ENCODE measurements at places on chromosomes 11 and 22. TPM values are rescaled to one million over a fixed set of nuclear protein-coding genes. Genes with fewer than 3 reads are reported as not detected.

The TSPAN32 gene
- polyA plus RNA-seq = 11.5 TPM

The PDE2A gene
- 43.1 TPM for polyA plus RNA-seq

The OR51B5 gene
- 0.14 TPM for polyA plus RNA-seq

The C11orf65 gene
- polyA plus RNA-seq = 0.54 TPM

The VPREB1 gene
- polyA plus RNA-seq = not detected

The ANKK1 gene
- polyA plus RNA-seq = 0.14 TPM

The AIFM3 gene
- 1.4 TPM for polyA plus RNA-seq

The DKK3 gene
- polyA plus RNA-seq = 2,307 TPM

The DDIAS gene
- 0.20 TPM for polyA plus RNA-seq

The PKP3 gene
- polyA plus RNA-seq = 0.36 TPM

The GLYAT gene
- 0.57 TPM for polyA plus RNA-seq

The TPBGL gene
- polyA plus RNA-seq = 0.05 TPM

- DNase-seq = no peak
Measured at GRCh38 chr11:112656772-112657428, 304.3 kb upstream of the NCAM1 start.

DNA sequence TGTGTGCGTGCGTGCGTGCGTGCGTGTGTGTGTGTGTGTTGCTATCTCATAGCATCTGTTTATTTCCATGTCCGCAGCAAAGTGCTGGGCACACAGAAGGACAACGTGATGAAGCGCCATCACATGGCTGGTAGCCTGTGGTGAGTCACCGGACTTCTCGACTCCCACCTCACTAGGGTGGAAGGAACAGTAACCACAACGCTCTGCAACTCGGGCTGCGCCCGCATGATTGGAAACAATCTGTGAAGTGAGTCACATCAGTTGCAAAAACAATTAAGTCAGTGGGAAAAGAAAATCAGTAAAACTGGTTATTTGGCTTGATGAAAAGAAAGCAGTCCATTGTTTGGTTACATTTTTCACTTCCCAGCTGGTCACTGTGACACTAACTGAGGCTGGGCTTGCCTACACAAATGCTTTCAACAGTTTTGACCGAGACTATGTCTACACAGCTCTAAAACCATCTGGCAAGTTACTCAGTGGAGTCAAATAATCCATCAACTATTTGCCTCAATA is 437.3 kb upstream of the CADM1 start:
- peak; percentile 85 for DNase-seq

- DNase-seq = no peak
Measured at GRCh38 chr11:27390318-27391295, 27.6 kb upstream of the CCDC34 start.

DNA sequence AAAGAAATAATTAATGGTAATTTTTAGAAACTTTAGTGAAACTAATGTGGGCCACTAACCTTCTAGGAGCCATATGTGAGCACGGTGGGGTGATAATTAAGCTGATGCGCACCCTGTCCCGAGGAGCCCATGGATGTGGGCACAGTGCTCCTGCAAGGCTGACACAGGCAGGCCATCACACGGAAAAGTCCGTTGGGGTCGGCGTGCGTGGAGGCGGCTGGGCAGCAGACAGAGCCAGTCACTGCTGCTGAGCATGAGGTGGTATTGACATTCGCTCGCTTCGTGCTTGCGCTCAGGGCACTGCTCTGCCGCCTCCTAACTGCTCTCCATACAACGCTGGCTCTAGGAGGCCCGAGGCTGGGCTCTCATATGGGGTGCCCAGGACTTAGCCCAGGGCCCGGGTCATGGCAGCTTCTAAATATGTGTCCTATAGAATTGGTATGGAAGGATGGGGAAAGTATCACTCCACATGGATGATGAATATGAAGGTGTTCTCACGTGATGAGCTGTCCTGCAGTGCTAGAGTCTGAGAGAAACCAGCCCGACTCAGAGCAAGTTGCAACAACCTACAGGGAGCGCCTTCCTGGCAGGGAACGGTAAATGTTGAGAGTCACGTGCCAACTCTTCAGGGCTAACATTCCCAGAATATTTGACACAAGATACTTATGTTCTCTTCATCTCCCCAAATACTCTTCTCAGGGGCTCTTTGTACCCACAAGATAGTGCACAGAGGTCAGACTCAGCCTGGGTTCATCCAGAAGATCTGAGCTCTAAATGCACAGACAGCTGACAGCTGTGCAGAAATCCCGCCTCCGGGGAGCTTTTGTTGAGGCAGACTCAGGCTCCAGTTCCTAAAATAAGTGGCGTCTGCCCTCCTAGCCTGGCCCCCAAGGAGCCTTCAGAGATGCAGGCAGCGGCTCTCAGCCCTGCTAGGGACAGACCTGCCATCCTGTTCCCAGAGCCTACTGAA is 50.6 kb upstream of the ARFGAP3 start:
- peak; percentile 51 for DNase-seq

GRCh38 chr11:109641549-109641948 is 219.6 kb downstream of the C11orf87 start:
- no peak for DNase-seq

GRCh38 chr11:102600666-102601065 is 24.5 kb downstream of the MMP20 start:
- DNase-seq = no peak

DNA sequence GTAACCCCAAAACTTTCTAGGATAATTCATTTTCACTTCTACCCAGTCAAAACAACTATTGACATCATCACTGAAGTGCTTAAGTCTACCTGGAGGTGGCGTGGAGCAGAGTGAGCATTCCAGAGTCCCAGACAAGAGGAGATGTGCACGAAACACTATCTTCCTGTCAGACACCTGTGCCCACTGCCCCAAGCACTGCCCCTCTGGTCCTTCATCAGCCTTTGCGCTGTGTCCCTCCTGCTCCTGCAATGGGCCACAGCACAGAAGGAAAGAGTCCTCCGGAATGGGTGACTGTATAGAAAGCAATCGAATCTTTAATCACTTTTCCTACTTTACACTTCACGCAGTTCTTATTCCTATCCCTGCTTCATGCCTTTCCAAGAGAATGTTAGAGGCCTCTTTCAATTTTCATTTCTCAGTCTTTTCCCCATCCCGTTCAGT is 512 bp upstream of the GRIA4 start:
- DNase-seq = no peak

DNA sequence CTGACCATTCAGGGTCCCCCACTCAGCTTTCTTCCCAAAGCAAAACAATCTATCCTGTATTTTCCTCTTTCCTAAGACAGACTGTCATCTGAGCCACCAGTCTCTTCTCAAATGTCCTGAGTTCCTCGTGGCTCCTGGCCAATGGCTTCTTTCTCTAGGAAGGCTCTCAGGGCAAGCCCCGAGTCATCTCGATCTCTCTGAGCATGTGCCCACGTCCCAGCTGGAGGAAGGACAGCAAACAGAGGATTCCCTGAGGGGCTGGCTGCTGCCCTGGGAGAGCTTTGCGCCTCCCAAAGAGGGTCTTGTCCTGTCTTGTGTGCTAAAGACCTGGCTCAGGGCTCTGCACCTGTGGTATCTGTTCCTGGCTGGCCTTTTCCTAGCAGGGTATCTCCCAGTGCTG is 8.3 kb downstream of the SLC37A2 start:
- peak; percentile 68 for DNase-seq

DNA sequence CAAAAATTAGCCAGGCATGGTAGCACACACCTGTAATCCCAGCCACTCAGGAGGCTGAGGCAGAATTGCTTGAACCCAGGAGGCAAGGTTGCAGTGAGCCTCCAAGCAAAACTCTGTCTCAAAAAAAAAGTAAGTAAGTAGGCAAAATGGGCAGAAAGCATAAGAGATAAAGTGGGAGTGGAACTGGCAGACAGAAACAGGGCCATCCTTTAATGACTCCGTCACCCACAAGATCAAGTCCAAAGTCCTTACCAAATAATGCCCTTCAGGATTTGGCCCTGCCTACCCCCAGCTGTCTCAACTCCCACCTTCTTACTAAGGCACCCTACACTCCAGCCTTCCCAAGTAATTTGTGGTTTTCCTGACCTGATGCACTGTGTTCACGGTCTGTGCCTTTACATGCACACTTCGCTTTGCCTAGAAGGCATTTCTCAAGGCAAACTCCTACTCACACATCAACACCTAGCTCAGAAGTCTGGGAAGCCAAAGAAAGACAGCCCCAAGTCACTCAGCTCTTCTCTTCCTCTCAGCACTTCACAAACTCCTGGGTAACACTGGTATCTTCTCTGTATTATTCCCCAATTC is 6.1 kb downstream of the MAPK1 start:
- no peak for DNase-seq

DNA sequence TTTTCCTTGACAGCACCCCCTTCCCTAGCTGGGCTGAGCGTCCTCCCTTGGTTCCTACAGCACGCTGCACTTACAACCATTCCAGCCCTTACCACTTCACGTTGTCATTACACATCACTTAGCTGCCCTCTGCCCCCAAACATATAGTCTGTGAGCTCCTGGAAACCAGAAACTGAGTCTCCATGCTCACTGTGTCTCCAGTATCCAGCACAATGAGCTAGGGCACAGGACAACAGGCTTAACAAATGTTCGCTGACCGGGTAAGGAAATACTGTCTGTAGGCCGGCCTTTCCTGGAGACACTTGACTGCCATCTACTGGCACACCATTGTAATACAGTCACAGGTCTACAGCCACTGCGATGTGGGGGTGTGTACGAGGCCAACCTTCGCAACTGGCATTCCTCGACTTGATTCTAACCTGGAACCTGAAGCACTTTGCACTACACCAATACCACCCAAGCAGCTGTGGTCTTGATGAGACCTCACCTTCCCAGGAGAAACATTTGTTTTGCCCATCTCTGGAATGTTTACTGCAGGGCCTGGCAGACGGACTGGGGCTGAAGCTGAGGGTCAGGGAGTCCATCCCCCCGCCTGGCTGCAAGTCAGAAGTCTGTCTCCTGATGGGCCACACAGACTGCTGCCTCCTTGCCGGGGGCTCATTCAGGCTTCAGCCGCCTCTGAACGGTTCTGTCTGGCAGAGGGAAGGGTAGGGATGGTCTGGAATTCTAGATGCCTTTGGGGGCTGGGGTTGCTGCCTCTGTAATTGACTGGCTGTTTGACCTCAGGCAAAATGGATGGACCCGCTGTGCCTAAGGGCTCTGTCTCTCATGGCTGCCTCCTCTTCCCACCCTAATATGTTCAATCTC is 72.0 kb downstream of the SYN3 start:
- peak; percentile 67 for DNase-seq

- no peak for DNase-seq
Measured at GRCh38 chr11:102194257-102194656, 84.0 kb downstream of the YAP1 start.

- peak; percentile 55 for DNase-seq
Measured at GRCh38 chr11:67611165-67611564, 4.4 kb downstream of the NDUFV1 start.

- DNase-seq = no peak
Measured at GRCh38 chr11:71240061-71240690, 12.2 kb downstream of the SHANK2 start.

- no peak for DNase-seq
Measured at GRCh38 chr11:124079631-124080326, 35.5 kb upstream of the VWA5A start.

- no peak for DNase-seq
Measured at GRCh38 chr22:44878483-44879300, 126.3 kb downstream of the ARHGAP8 start.

DNA sequence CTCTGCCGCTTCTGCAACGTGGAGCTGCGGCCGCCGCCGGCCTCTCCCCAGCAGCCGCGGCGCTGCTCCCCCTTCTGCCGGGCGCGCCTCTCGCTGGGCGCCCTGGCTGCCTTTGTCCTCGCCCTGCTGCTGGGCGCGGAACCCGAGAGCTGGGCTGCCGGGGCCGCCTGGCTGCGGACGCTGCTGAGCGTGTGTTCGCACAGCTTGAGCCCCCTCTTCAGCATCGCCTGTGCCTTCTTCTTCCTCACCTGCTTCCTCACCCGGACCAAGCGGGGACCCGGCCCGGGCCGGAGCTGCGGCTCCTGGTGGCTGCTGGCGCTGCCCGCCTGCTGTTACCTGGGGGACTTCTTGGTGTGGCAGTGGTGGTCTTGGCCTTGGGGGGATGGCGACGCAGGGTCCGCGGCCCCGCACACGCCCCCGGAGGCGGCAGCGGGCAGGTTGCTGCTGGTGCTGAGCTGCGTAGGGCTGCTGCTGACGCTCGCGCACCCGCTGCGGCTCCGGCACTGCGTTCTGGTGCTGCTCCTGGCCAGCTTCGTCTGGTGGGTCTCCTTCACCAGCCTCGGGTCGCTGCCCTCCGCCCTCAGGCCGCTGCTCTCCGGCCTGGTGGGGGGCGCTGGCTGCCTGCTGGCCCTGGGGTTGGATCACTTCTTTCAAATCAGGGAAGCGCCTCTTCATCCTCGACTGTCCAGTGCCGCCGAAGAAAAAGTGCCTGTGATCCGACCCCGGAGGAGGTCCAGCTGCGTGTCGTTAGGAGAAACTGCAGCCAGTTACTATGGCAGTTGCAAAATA is 816 bp downstream of the PDE3B start:
- peak; percentile 43 for DNase-seq

GRCh38 chr22:31241200-31241599 is 29.1 kb downstream of the LIMK2 start:
- no peak for DNase-seq

- DNase-seq = no peak
Measured at GRCh38 chr22:38953577-38954413, 3.6 kb upstream of the APOBEC3A start.

- no peak for DNase-seq
Measured at GRCh38 chr22:41248758-41249157, 8.0 kb upstream of the CHADL start.

DNA sequence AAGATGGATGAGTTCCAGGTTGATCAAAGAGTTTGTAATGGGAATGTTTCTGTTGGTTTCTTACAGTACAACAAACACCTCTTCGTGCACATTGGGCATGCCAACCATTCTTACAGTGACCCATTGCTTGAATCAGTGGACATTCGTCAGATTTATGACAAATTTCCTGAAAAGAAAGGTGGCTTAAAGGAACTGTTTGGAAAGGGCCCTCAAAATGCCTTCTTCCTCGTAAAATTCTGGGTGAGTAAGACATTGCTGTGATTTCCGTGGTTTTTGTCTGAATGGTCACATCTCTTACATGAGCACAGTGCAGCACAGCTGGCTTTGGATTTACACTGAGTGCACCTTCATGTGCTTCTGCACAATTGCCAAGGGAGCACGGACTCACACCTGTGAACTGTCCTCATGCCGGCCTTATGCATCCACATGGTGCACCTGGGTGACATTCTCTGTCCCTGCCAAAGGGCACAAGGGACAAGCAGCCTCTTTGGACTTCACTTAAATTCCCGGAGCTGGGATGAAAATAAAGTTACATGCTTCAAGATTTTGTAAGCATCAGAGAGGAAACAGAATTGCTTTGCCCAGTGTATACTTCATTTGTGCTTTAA is 107.1 kb upstream of the RASSF10 start:
- no peak for DNase-seq

GRCh38 chr22:31160328-31160978 is 471 bp downstream of the RNF185 start:
- DNase-seq = no peak

GRCh38 chr11:1149545-1149944 is 8.2 kb upstream of the MUC5AC start:
- no peak for DNase-seq

DNA sequence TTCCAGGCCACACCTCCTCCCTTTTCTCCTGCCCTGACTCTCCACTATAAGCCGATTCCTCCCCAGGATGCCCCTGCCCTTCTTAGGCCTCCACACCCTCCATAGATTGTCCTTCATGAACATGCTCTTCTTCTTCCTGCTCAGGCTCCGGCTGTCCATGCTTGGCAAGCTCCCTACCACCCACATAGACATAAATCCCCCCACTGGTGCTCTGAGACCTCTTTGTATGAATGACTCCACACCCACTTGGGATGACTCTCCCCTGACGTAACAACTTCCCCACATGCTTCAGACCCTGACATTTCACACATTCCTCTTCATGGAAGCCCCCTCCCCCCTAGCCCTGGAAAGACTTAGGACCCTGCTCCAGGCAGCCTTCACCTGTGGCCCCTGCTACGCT is 542.5 kb upstream of the LARGE1 start:
- no peak for DNase-seq

All from right cardiac atrium (tissue), 5 donors.